ENCODE measurements at places on chromosomes 13 and 19.

DNA sequence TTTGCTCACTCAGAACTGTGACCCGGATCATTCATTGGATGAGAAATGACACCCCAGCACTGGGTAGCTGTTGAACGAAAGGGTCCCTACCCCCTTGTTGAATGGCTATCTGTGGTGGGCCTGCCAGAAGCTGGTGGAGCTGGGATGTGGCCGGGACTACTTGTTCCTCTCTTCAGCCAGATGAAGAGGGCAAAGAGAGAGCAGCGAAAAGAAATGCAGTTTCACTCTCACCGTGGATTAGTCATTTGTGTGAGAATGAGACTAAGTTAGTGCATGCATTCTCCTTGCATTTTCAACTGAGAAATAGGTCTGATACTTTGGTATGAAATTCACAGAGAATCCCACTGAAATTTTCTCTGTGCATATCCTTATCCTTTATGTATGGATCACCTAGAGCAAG lies 553.1 kb downstream of the IRS2 start:
- no peak for DNase-seq

DNA sequence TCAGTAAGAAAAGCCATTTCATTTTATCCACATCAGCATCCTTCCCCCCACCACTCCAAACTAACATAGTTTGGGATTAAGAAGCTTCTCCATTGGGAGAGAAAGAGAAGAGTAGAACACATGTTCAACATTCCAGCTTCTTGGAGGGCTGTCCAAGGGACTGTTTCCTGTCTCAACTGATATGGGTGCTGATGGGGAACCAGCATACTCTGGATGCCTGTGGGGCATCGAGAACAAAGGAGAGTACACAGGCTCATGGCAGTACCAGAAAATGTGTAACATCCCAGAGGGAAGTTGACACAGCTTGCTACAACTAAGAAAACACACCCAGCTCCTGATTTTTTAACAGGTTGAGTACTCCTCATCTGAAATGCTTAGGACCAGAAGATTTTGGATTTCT lies 24.7 kb downstream of the SUCLA2 start:
- no peak for DNase-seq

GRCh38 chr13:43113603-43114002 lies 90.2 kb downstream of the DNAJC15 start:
- no peak for DNase-seq

GRCh38 chr19:27529158-27529557 lies 1683.8 kb downstream of the UQCRFS1 start:
- DNase-seq: no peak

GRCh38 chr13:21938168-21938567 lies 267.3 kb downstream of the FGF9 start:
- DNase-seq: no peak

DNA sequence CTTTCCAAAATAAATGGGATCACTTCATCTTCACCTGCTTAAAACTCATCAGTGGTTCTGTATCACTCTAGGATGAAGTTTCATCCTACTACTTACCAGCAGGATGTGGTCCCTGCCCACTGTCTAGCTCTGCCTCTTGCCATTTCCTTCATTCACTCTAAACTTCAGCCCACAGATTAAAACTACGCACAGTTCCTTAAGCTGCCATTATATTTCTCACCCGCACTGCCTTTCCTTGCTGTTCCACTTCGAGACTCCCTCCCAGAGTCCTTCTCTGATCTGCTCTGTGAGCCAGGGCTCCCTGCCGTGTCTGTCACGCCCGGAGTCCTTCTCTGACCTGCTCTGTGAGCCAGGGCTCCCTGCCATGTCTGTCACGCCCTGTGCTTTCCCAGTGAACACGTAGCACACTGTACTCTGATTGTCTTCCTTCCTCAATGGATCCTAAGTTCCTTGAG lies 52.0 kb upstream of the NPAS1 start:
- DNase-seq: no peak

DNA sequence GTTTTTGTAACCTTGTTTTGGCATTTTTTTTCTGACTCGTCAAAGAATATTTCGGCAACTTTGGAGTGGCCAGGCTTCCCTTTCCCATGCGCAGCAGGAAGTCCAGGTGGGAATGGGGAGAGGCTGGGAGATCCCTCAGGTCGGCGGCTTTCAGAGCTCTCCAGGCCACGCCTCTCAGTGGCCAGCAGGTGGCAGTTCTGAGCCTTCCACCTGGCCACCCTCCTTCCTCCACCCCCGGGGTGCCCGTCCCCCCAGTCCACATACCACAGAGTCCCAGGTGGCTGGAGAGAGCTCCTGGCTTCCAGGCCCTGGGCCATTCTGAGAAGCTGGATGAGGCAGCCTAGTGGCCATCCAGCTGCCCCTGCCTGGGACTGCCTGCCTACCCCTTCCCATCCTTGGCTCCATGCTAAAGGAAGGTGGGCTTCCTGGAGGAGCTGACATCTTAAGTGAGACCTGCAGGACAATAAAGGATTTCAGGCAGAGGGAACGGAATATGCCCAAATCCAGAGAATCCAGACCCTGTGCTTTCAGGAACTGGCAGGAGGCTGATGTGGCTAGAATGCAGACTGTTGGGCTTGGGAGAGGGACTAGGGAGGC lies 46.3 kb downstream of the CCNE1 start:
- DNase-seq: no peak

- no peak for DNase-seq
Measured at GRCh38 chr13:69654392-69654791, 453.2 kb upstream of the ATXN8OS start.

DNA sequence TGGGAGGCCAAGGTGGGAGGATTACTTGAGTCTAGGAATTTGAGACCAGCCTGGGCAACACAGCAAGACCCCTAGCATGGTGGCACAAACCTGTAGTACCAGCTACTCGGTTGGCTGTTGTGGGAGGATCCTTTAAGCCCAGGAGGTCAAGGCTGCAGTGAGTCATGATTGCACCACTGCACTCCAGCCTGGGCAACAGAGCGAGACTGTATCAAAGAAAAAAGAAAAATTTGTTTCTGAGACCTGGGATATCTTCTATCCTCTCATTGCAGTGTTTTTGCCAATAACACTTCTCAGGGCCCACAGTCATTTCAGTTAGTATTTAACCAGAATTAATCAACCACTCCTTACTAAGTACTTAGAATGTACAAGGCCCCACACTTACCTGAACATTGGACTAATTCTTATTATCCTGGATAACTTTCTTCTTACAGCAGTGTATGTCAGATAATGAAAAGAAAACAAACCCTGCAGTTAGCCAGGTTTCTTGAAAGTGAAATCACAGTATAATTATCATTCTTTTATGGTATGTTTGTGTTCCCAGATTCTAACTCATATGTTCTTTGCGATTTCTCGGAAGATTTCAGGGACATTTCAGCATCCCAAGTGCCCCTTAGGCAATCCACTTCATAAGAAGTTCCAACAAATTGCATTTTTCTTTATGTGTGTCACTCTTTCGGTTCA lies 75.6 kb upstream of the KLF5 start:
- DNase-seq: no peak

DNA sequence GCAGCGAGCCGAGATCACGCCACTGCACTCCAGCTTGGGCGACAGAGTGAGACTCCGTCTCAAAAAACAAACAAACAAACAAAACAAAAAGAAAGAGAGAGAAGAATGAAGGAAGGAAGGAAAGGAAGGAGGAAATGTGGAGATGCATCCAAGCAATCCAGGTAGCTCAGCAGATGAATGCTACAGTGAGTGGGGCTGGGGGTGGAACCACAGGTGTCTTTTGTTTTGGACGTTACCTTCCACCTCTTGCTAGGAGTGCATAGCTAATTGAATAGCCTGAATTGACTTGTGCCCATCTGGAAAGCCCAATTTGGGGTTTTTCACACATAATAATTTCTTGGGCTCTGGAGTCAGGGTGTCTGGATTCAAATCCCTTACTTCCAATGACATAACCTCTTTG lies 66.0 kb upstream of the GTF3A start:
- DNase-seq: no peak

DNA sequence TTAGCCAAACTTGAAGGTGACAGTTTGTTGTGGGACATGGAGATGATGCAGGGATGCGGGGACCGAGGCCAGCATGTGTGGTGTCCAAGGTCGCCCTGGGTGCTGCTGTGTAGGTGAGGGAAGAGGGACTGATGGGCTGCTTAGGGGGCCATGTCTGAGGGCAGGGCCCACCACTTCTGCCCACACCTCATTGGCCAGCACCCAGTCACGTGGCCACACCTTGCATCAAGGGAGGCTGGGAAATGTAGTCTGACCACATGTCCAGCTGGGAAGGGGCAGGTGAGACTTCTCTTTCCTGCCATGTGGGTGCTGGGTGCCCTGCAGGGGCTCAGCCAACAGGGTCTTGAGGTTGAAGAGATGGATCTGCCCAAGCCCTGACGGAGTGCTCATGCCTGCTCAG lies 88.9 kb downstream of the KDM4B start:
- peak; percentile 62 for DNase-seq

DNA sequence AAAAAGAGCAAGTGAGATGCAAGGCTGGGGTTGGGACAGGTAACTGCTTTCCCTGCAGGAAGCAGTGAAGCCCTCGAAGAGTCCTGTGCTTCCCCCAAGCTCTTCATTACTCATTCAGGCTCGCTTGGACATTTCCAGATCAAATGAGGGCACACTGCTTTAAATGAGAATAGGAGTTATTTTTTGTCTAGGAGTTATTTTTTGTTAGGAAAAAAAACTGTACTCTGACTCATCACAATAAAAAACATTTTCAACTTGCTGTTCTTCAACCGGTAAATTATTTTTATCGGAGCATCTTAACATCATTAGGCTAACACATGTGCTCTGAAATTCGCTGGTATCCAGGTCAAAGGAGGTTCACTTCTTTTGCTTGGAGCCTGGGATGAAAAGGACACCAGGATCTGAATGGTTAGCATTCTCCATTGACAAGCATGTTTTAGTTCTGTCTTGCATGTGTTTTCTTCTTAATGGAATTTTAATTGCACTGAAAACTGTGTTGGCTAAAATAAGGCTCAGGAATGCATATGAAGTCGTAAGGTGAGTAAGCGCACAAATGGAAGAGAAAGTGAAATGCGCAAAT lies 80.7 kb upstream of the STK24 start:
- no peak for DNase-seq

- DNase-seq: no peak
Measured at GRCh38 chr19:52188822-52189734, 774 bp upstream of the PPP2R1A start.

DNA sequence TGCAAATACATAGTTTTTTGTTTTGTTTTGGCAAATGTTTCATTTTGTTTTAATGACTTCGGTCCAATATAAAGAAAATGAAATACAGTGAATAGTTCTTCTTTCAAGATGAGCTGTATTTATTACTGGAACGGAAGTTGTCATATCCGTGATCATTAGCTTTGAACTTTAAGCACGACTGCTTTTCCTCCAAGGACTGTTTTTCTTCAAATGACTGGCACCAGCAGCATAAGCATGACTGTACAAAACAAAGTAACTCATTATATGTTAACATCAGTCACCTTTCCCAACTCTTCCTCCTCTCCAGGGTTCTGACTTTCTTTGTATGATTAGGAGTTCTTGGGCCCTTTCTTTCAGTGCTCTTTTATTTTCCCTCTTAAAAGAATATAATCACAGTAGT lies 20.5 kb downstream of the EDNRB start:
- DNase-seq: no peak

DNA sequence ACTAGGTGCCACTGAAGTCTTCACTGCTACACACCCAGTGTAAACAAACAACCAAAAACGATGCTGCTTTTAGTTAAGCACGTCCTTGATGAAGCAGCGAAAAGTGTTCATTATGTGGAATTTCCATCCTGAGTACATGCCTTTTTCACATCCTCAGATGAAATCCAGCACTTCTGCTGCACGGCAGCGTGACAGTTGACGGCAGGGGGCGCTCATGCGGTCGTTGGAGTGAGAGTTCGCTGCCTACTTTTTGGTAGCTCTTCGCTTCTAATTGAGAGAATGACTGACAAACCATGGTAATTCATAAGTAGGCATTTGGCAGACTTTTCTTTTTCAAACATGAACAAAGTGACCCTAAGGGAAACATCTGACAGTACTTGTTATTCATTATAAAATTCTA lies 1124.9 kb downstream of the EFNB2 start:
- no peak for DNase-seq

Measured in GM12891 (cell line).